Right cardiac atrium (tissue), 5 donors: ENCODE measurements at places on chromosomes 6 and 20.

GRCh38 chr6:5674141-5674540, 332.6 kb downstream of the NRN1 start:
- no peak for DNase-seq

- DNase-seq, result no peak
Measured at GRCh38 chr20:53381568-53382262, 211.9 kb downstream of the ZNF217 start.

- peak; percentile 54 for DNase-seq
Measured at GRCh38 chr20:36629719-36630681, 16.0 kb downstream of the SLA2 start.

- no peak for DNase-seq
Measured at GRCh38 chr6:84554074-84554473, 210.3 kb downstream of the TBX18 start.

- no peak for DNase-seq
Measured at GRCh38 chr20:4513720-4514119, 208.0 kb upstream of the PRND start.
